Coronary artery (tissue), 2 donors: ENCODE measurements at places on chromosomes 6 and 20.

GRCh38 chr6:473768-474452 is 82.4 kb downstream of the IRF4 start:
- no peak for DNase-seq

DNA sequence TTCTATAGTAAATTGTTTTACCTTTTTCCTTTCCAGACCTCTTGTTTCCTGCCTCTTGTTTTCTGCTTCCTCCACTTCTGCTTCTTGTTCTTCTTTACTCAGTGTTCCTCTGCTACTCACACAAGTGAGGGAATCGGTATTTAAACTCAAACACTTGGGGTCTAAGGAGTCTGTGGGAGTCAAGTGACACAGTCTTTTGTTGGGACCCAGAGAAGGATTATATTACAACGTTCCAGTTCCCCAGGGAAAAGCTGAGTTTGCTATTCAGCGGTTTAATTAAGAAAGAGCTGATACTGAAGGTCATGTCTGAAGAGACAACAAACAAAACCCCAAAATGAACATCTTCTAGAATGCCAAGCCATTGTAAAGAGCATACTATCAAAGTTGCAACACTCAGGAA is 107.8 kb upstream of the CITED2 start:
- DNase-seq, result no peak

- no peak for DNase-seq
Measured at GRCh38 chr20:44526129-44526528, 4.3 kb upstream of the SERINC3 start.

DNA sequence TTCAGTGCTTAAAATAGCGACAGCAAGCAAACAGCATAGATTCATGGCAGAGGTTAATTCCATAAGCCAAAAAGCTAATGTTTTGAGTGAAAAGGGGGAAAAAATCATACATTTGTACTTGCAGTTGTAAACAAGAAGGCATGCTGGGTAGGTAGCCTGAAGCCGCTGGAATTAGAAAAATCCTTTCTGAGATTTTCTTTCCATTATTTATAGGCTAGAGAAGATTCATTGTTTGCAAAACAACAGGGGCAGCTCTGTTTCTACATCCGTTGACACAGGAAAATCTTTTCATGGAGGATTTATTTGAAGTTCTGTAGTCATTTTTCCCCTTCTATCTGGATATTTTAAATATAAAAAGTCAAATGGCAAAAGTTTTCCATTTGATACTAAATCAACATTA is 843.9 kb downstream of the QKI start:
- DNase-seq, result no peak

DNA sequence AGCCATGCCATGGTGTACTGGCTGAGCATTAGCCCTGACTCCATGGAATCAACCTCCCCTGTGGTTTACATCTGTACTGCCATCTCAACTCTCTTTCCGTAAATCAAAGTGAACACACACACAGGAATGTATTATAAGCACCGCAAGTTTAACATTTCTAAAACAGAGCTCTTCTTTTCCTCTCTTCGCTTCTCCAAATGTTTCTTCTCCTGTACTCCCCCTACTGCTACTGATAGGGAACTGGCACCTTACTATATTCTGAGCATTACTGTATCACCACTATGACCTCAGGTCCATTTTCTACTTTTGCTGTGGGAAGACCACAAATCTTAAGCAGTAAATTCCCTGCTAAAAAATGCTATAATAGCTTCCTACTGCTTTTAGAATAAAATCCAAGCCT is 101.2 kb downstream of the NUS1 start:
- DNase-seq, result no peak

- no peak for DNase-seq
Measured at GRCh38 chr6:152313542-152314482, 323.4 kb downstream of the SYNE1 start.

DNA sequence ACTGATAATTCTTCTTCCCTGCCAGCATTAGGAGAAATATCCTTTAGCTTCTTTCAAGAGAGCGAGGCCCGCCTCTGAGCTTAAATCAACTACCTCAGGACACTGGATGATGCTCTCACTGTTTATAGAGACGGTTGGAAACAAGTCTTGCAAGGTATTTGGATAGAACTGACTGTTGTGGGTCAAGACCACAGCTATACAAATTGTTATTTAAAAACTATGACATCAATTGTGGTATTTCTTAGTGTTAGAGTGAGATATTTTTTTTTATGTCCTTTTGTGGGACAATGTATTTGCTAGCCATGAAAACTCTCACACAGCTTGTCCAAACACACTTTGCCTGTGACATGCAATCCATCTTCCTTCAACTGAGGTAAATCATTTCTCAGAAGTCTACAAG is 136.3 kb upstream of the PHACTR1 start:
- no peak for DNase-seq

- DNase-seq, result no peak
Measured at GRCh38 chr6:139242457-139243240, 49.1 kb downstream of the TXLNB start.

DNA sequence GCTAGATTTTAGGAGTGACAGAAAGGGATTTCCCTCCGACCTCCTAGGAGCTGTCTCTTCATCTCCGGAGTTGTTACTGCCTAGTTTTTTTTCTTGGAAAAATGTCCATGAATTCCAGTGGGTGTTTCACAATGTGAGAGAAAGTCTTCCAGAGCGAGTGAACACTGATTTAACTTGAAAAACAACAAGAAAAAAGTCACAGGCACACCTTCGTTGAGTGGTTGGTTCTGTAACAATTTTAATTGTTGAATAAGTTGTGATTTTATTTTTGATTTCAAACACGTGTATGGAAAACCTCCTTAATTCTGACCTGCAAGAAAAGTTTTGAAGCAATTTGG is 2.9 kb downstream of the TFAP2C start:
- DNase-seq, result no peak

DNA sequence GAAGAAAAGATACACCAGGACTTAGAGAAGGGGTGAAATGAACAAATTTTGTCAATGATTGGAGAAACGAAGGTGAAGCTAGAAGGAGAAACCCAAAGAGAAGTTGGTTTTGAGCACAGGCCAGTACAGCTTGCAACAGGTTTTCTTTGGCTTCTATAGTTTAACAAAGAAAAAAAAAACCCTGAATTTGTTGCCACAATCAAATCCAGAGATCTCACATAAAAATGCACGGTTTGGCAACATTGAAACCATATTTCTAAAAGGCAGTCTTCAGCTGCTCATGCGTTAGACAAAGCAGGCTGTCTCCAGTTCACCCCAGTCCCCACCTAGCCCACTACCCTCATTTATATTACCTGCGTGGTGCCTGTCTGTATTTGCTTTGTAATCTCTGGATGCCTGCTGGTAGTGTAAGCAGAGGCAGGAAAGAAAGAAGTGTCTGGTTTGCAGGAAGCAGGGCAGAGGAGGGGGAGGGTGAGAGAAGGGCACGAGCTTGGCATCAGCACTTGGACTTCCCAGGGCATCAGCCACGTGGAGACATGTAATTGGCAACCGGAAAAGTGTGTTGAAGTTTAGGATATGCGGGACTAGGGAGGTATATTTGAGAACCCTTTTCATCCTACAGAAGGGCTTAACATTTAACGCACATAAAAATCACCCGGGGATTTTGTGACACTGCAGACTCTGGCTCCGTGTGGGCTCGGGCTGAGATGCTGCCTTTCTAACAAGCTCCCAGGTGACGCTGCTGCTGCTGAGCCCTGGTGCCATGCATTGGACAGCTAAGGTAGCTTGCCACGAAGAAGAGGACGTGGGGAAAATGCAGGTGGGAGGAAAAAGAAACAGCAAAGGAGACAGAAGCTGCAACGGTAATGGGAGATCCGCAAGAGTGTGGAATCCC is 14.4 kb downstream of the PFDN4 start:
- no peak for DNase-seq

DNA sequence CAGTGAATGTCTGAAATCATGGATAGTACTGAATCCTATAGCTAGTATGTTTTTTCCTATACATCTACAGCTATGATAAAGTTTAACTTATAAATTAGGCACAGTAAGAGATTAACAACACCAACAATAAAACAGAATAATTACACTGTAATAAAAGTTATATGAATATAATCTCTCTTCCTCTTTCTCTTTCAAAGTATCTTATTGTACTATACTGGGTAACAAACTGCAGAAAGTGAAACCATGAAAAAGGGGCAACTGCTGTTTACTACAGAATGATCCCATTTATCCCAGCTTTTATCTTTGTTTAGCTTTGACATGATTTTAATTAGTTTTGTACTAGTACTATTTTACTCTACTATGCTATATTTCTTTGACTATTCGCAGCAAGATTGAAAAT is 25.8 kb downstream of the ESF1 start:
- DNase-seq, result no peak

DNA sequence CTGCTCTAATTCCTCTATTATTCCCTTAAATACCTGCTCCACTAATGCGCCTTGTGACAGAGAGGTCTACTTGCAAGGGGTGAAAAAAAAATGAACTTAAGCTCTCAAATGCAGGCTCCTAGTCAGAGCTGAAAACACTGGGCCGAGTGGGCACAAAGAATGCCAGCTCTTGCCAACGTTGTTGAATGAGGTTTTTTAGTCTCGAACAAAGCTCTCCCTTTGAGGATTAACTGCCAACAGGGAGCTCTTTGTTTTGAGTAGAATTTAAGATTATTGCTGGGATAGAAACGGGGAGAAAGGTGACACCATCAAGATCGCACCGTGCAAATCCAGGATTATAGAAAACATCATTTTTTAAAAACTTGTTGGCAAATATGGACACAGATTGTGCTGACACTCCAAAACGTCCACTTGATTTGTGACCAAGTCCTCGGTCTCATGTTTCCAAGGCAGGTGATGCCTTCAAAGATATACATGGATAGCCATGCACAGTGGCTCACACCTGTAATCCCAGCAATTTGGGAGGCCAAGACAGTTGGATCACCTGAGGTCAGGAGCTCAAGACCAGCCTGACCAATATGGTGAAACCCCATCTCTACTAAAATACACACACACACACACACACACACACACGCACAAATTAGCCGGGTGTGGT is 163.2 kb downstream of the BMP7 start:
- DNase-seq, result no peak

GRCh38 chr6:54248994-54249393 is 59.2 kb upstream of the TINAG start:
- no peak for DNase-seq

DNA sequence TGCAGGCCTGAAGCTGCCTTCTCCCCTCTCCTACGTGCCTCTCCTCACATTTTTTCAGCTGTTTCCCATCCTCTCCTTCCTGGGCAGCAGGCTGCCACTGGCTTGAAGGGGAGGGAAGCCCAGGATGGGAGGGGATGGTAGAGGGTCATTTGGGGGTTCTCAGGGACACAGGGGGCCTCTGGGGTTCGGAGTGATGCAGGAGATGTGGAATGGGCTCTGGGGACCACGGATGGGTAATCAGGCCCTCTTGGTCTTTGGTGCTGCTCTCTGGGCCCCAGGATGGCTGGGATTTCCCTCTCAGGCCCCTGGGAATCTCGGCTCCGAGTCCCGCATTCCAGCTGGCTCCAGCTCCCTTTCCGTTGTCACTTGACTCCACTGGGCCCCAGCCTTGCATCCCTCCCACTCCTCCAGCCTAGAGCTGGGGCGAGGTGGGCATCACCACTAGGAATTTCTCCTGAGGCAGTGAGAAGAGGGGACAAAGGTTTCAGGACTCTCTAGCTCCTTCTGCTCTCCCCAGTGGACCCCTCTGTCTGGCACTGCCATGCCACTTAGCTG is 2.0 kb upstream of the DDR1 start:
- DNase-seq, result no peak

GRCh38 chr6:125346201-125346925 is 44.6 kb upstream of the HDDC2 start:
- peak; percentile 74 for DNase-seq

DNA sequence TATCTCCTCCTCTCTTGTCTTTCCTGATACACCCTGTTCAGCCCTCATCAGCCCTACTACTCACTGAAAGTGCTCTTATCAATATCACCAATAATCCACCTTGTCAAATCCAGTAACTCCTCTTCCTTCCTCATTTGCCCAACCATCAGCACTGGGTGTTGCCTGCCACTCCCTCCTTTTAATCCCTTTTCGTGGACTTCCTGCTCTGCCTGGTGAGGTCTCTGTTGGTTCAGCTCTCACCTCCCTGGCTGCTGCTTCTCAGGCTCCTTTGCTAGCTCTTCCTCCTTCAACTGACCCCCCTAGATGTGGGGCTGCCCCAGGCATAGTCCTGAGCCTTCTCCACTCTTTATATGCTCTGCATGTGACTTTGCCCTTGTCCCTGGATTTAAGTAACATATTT is 92.5 kb downstream of the PREP start:
- DNase-seq, result no peak

- DNase-seq, result no peak
Measured at GRCh38 chr20:62350098-62350628, 16.9 kb downstream of the LAMA5 start.

DNA sequence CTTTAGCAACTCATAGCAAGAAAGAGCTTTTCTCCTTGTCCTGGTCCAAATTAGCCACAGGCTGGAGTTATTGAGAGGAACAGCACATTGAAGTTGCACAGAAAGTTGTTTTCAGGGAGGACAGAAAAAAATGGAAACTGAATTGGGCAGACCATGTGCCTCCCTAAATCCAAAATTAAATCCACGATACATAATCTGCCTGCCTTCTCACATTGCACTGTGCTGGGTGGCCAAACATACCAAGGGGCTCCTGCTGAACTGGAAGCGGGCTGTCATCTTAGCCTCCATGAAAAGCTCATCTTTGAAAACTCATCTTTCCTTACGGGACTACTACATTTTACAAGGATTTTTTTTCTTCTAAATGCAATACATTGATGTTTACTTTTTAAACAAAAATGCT is 59.9 kb downstream of the TNFAIP3 start:
- no peak for DNase-seq

DNA sequence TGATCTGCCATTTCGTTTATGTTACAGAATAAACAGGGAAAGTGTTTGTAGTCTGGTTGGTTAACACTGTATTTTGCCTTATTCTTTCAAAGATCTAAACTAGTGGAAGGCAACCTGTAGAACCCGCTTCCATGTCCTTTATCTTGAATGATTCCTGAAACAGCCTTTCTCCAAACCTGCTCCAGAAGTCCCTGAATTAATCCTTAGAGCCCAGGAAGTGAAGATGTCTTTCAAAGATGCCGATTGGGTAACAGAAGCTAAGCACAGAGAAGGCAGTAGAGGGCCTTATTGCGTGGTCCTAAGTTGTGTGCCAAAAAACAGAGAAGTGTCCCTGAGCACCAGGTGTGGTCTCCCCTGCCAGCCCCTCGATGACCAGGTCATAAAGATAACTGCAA is 19.2 kb upstream of the ZSCAN16 start:
- no peak for DNase-seq

GRCh38 chr6:136962661-136963060 is 40.6 kb downstream of the SLC35D3 start:
- DNase-seq, result no peak

DNA sequence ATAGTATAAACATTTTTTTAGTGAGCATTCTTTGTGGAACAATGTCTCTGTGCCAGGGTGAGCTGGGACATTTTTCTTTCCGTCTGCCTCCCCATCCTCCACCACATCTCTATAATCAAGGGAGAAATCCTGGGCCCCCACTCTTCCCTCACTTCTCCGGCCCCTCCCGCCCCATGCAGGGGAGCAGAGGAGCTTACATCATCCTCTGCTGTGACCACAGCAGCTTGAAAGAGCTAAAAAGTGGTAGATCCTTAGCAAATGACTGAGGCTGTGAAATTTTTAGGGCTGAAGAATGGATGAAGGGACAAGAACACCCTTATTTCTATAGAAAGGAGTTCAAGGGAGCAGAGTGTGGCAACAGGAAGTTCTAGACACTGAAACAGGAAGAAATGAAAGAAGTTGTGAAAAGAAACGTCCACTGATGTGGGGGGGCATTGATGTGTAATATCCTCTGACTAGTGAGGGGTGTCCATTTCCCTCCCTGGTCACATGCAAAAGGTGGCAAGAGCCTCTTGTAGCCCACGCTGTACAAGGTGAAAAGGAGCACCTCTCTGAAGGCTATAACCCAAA is 380.3 kb upstream of the JARID2 start:
- no peak for DNase-seq

- DNase-seq, result no peak
Measured at GRCh38 chr6:146146836-146147235, 118.0 kb downstream of the GRM1 start.
